Prostate gland (tissue), 2 donors: ENCODE measurements at places on chromosomes 1 and 21.

- DNase-seq = no peak
These were observed 17.0 kb downstream of the NSL1 start for GRCh38 chr1:212774584-212774983.

GRCh38 chr1:86915737-86916235 is 1.4 kb downstream of the HS2ST1 start:
- DNase-seq = no peak

GRCh38 chr1:66750577-66750976 is 1.7 kb upstream of the DYNLT5 start:
- DNase-seq = no peak

- DNase-seq = no peak
These were observed 170.9 kb upstream of the IVNS1ABP start for GRCh38 chr1:185487936-185488335.

- DNase-seq = no peak
These were observed 209.5 kb downstream of the RPS6KC1 start for GRCh38 chr1:213260311-213261075.

- peak; percentile 65 for DNase-seq
These were observed 416 bp upstream of the TNFRSF14 start for GRCh38 chr1:2555634-2556276.

DNA sequence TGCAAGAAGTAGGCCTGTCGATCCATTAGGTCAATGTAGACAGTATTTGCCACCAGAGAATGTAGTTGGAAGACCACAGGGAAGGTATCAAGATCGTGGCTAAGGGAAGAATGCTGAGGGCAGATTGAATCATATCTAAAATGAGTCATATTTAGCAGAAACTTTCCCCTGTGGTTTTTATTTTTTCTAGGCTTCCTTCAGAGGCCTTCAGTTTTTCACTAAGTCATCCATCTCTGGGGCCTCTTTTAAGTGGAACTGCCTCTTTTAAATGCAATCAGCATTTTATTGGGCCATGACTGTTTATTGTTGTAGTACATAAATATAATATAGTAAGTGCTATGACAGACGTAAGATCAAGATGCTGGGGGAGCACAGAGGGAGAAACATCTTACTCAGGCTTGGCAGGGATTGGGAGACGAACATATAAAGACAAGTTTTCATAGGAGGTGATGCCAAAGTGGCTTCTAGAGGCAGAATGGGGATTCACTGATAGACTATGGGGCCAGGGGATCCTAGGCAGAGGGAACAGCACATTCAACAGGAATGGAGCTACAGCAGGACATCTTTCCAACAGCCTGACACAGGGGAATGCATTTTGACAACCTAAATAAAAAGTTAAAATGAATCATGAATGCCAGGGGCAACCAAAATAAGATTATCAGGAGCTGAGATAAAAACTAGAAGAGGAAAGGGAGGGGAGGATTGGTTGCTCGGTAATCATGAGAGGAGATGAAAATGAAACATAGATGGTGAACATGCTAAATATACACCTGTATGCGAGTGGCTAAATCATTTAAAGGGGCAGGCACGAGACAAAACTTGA is 20.1 kb downstream of the UBE2U start:
- no peak for DNase-seq

- DNase-seq = no peak
These were observed 424.9 kb downstream of the ADGRL2 start for GRCh38 chr1:82225421-82226185.

DNA sequence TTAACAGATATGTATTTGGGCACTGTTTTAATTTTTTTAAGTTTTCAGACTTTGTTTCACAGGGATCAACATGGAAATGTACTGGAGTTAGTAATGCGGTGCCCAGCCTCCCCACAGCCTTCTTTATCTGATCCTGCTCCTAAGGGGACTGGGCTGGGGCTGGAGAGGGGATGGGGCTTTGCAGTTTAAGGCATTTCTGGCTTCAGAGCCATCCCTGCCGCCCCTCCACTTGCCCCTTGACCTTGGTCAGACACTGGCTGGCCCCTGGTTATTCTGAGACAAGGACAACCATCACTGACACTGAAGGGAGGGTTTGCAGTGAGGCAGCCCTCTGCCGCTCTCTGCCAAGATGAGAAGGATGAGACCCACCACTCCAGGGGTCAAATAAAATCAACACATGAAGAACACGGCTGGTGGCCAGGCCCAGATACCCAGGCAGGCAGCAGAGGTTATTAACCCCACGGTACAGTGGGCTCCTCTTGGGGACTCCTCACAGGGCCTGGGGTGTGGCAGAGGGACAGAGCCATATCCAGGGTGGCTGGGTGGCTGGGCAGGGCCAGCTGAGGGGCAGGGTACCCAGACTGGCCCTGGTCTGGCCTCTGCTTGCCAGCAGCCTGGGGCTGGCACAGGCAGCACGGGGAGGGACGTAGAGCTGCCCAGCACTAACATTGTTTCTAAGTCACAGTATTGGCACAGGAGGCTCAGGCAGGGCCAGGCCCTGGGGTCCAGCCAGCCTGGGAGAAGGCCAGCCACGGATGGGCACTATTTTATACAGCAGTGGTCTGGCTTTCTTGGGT is 7.2 kb upstream of the UBE2U start:
- no peak for DNase-seq

GRCh38 chr1:8902765-8903164 is 24.3 kb upstream of the ENO1 start:
- DNase-seq = no peak

- no peak for DNase-seq
These were observed 33.0 kb upstream of the ZBTB8B start for GRCh38 chr1:32431736-32432400.

DNA sequence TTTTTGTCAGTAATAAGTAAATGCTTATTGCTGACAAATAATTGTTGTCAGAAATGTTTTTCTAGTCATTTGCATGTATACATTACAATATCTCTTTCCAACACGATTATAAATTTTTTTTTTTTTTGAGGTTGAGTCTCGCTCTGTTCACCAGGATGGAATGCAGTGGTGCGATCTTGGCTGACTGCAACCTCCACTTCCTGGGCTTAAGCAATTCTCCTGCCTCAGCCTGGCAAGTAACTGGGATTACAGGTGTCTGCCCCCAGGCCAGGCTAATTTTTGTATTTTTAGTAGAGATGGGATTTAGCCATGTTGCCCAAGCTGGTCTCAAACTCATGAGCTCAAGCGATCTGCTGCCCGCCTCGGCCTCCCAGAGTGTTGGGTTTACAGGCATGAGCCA is 72.0 kb upstream of the ATF3 start:
- DNase-seq = no peak

DNA sequence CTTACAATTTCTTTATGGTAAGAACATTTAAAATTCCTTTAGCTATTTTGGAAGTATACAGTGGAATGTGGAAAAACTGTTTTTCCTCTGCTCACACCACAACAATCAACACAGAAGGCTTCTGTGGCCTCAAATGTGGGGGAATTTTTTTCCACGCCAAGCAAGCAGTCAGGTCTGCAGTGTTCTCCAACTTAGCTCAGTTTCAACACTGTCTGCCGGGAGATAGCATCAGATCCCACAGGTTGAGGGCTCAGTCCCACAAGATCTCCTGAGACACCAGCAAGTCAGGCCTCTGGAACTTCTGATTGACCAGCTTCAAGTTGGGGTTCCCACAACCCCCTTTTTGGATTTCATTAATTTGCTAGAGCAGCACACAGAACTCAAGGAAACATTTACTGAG is 50.3 kb downstream of the PTBP2 start:
- no peak for DNase-seq

DNA sequence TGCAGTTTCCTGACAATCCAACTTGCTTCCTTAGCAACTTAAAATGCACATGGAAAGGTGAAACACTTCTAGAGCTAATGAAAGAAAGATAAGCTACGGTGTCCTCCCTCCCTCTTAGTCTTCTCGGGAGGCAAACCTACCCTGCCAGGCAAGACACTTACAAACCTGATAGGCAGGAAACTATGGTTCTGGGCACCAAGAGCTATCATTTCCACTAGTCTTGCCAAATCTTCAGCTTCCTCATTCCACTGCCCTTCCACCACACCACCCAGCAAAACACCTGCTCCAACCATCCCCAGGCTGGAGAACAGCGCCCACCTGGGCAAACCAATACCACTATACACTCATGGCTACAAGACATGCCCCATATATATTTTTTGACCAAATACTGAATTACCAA is 15.2 kb downstream of the NDC1 start:
- DNase-seq = no peak

- no peak for DNase-seq
These were observed 25.1 kb upstream of the B3GALT2 start for GRCh38 chr1:193211539-193211938.

- no peak for DNase-seq
These were observed 144.7 kb downstream of the ROR1 start for GRCh38 chr1:63918418-63918945.

DNA sequence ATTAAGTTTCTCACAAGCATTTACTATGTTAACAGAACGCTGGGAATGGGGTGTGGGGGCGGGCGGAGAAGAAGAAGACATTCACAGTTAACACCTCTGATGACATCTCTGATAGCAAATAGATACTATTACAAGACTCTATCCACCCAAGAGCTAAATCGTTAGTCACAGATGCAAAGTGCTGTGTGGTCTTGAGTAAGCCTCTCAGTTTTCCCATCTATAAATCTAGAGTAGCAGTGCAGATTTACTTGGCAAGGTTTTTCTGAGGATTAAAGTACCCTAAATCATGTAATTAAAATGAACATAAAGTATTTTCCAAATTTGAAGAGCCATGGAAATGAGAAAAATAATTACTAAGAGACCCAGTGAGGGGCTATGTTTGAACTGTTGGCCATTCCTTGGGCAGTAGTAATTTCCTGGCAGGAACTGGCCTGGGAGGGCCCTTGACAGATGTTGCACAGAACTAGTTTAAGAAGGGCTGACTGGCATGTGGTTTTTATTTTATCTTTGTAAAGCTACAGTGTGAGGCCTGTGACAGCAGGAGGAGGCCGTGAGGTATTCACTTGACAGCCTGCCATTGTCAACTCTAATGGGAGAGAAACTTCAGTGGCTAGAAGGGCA is 58.7 kb upstream of the APOBEC4 start:
- no peak for DNase-seq

DNA sequence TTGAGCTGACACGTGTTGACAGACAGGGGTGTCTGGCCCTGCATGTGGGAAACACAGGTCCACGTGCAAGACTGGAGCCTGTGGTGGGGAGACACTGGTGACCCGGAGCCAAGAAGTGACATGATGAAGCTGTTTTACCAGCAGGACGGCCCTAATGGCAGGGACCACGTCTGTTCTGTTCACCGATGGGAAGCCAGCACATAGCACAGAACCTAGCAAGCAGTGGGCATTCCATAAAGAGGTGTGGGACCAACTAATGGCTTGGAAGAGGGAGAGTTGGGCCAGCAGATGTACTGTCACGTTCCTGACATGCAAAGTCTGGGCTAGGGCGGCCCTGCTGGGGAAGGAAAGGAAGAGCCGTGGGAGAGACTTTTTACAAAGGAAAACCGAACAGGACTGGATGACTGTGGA is 15.3 kb downstream of the NAV1 start:
- no peak for DNase-seq

DNA sequence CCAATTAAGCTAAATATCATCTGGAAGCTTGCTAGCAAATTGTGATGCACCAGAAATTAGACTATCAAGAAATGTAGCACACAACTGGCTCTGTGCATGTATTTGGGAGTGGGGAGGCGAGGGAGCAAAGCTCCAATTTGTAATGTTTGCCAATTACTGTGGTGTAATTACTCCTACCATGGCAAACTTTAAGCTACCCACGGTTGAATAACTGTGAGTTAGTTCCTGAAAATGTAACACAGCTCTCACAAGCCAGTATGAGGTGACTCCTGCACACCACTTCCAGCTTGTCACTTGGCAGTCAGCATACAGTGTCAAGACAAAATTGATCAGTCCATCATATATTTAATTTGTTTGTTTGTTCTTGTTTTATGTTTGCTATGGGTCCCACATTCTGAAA is 141.2 kb downstream of the TM2D1 start:
- no peak for DNase-seq

DNA sequence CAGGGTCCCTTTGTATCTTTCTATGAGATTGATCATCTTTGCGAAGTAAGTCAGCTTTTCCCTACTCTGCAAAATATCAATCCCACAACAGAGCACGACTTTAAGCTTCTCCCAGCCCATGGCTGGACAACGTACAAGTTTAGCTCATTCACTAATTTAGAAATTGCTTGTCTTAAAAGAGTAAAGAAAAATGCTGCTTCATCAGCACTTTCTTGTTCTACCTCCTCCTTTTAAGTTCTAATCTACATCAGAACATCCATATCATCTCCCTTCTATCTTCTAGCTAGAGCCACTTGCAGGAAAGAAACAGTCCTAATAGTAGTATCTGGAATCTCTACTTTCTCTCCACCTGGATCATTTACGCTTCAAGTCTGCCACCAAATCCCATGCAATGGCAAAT is 441.2 kb upstream of the ESRRG start:
- no peak for DNase-seq

DNA sequence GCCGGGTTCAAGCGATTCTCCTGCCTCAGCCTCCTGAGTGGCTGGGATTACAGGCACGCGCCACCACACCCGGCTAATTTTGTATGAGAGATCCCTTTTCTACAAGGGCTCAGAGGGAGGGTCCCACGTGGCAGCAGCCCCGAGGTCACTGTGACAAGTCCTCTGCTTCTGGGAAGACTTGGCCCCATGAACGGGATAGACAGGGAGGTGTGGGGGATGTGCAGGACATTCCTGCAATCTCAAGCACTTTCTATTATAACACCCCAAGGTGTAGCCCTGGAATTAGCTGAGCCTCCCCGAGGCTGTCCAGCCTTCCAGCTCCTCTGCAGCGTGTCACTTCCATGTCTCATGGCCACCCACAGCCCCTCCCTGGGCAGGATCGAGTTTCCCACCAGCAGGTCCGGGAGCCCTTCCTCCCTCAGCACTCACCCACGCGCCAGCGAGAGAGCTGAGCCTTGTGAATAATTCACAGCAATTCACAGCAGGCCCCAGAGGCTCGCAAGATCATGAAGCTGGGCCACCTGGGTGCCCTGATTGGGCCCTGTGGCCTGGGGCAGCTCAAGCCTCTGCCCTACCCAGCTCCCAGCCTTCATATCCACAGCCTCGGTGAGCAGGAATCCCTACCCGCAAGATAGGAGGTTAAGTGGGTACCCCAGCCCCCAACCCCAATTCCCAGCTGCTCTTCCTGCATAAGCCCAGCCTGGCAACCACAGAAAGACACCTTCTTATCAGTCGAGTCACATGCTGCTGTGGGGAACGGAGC is 22.8 kb upstream of the RNU1-4 start:
- no peak for DNase-seq

DNA sequence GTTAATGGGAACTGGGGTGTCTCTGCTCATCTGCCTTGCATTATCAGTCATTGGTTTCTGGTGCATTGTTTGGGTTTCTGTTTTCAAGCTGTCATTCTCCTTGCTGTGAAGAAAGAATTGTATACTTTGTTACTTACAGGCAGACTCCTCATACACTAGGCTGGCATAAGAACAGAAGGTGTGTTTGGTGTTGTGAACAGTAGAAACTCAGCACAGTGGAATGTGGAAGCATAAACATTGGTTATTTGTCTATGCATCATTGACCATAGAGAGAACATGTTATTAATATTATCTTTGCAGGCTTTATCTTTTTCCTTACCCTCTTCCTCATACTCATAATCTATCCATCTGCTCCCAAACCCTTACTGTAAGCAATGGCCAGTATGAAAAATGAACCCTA is 18.2 kb downstream of the C1orf87 start:
- no peak for DNase-seq
